ENCODE measurements at places on chromosomes 13 and 19. TPM values are rescaled to one million over a fixed set of nuclear protein-coding genes. Genes with fewer than 3 reads are reported as not detected.

ZNF285 gene
- total RNA-seq: 0.84 TPM

LRRC63 gene
- total RNA-seq: not detected

GIPR gene
- total RNA-seq: 0.45 TPM

ZNF28 gene
- total RNA-seq: 11.9 TPM

DNA sequence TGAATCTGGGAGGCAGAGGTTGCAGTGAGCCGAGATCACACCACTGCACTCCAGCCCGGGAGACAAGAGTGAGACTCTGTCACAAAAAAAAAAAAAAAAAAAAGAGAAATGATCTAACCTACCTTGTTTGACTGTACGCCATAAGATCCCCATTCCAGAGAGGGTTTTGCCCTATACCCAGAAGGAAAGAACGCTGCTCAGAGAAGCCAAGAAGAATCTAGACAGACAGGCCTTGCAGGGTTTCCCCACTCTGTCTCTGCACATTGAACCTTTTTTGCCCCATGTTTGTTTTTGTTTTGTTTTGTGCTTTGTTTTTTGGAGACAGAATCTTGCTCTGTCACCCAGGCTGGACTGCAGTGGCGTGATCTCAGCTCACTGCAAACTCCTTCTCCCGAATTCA lies 7.4 kb upstream of the MAP1S start:
- no peaks in the 10 kb centered on the region for H3K27me3 ChIP-seq
- H3K4me3 ChIP-seq: no peak overlapping the region
- H3K27ac ChIP-seq: no peak overlapping the region
- H3K4me1 ChIP-seq: no peaks in the 10 kb centered on the region

- no peak for DNase-seq
- H3K36me3 ChIP-seq: no peaks in the 10 kb centered on the region
- H3K4me3 ChIP-seq: no peak overlapping the region
- no peaks in the 10 kb centered on the region for H3K4me1 ChIP-seq
- H3K27me3 ChIP-seq: no peaks in the 10 kb centered on the region
- no peak overlapping the region for H3K27ac ChIP-seq
Measured at GRCh38 chr19:27974082-27974513, 1238.9 kb downstream of the UQCRFS1 start.

GRCh38 chr19:10836479-10837330 lies 693 bp upstream of the TMED1 start:
- no peaks in the 10 kb centered on the region for H3K4me1 ChIP-seq
- H3K27me3 ChIP-seq: no peaks in the 10 kb centered on the region
- peak; percentile 92 for DNase-seq
- H3K36me3 ChIP-seq: no peaks in the 10 kb centered on the region
- H3K4me3 ChIP-seq: no peak overlapping the region
- peak overlapping the region; percentile 18 for H3K27ac ChIP-seq

- DNase-seq: no peak
- H3K27ac ChIP-seq: peak overlapping the region; percentile 84
- no peaks in the 10 kb centered on the region for H3K4me1 ChIP-seq
Measured at GRCh38 chr19:47107953-47108746, 5.4 kb downstream of the ZC3H4 start.

DNA sequence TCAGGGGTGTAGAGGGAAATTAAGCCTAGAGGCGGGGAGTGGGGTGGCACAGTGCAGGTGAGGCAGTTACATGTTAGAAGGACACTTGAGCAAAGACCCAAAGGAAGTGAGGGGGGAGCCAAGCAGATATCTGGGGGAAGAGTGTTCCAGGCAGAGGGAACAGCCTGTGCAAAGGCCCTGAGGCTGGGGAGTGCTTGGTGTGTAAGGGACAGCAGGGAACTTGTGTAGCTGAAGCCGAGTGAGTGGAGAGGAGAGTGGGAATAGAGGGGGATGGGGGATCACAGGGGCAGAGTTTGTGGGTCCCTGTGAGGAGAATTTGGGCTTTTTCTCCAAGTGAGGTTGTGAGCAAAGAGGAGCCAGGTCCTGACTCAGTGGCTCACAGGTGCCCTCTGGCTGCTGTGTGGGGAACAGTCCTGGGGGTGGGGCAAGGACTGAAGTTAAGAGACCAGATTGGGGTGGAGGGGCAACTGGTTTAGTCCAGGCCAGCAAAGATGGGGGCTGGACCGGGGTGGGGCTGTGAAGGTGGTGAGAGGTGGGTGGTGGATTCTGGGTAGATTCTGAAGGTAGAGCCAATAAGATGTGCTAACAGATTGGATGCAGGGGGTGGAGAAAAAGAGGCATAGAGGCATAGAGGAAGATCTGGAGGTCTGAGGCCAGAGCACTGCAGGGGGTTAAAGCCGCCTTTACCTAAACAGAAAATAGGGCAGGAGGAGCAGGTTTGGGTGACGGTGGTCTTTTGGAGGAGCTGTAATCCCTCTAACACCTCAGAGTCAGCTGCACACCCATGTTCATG lies 75.3 kb downstream of the CACNA1A start:
- DNase-seq: peak; percentile 78
- H3K36me3 ChIP-seq: no peaks in the 10 kb centered on the region
- no peaks in the 10 kb centered on the region for H3K4me1 ChIP-seq

GRCh38 chr19:55986487-55986886 lies at the start of gene NLRP5:
Gene NLRP5 (plus strand): TSS chr19:55986775.
- H3K27me3 ChIP-seq: no peaks in the 10 kb centered on the region
- H3K4me3 ChIP-seq: no peak within 1 kb of the TSS

DNA sequence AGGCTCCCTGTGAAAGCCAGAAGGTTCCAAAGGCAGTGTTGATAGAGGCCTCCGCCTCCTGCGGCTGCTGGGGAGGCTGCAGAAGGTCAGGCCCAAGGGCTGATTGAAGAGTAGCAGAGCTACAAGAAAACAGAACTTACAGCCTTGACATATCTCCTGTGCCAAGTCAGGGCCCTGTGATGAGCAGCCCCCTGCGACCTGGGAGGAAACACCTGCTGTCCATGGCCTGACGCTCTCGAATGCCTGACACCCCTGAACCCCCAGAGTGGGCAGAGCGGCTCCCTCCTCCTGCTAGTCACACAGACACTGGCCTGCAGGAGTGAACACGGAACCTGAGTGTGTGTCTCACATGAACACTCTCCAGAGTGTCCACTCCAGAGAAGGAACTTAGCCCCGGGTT lies 38.2 kb upstream of the TUBGCP3 start:
- no peak overlapping the region for H3K27ac ChIP-seq
- H3K27me3 ChIP-seq: no peaks in the 10 kb centered on the region
- no peak overlapping the region for H3K4me3 ChIP-seq
- H3K36me3 ChIP-seq: no peaks in the 10 kb centered on the region

DNA sequence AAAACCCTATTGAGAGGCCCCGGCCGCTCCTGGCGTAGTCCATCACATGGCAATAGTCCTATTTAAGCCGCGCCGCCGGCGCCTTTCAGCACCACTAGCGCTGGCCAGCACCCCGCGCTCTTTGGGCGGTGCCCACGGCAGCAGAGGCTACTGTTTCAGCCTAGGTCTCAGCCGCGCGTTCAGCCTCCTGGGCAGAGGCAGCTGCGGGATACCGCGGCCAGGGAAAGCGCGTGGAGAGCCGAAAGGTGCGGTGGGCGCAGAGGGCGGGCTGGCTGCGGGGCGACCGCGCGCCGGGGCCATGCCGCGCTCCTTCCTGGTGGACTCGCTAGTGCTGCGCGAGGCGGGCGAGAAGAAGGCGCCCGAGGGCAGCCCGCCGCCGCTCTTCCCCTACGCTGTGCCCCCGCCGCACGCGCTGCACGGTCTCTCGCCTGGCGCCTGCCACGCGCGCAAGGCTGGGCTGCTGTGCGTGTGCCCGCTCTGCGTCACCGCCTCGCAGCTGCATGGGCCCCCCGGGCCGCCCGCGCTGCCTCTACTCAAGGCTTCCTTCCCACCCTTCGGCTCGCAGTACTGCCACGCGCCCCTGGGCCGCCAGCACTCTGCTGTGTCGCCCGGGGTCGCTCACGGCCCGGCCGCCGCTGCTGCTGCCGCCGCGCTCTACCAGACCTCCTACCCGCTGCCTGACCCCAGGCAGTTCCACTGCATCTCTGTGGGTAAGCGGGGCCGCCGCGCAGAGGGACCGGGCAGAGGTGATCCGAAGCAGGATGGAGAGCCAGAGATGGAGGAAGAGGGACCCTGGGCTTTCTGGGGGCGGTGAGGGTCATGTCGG lies at the start of gene GSX1:
TSS of gene GSX1 (plus strand) at position 91 of the 826 bp plus-strand sequence. CDS start at position 299, 208 bp downstream.
- no peak within 1 kb of the TSS for H3K27ac ChIP-seq
- no peak within 1 kb of the TSS for H3K4me3 ChIP-seq
- H3K27me3 ChIP-seq: no peaks in the 10 kb centered on the region
- H3K4me1 ChIP-seq: no peaks in the 10 kb centered on the region
- no peaks in the 10 kb centered on the region for H3K36me3 ChIP-seq

- DNase-seq: no peak
- no peak overlapping the region for H3K4me3 ChIP-seq
- H3K4me1 ChIP-seq: no peaks in the 10 kb centered on the region
- H3K27ac ChIP-seq: no peak overlapping the region
- H3K27me3 ChIP-seq: no peaks in the 10 kb centered on the region
Measured at GRCh38 chr13:112735791-112736190, 46.0 kb downstream of the ATP11A start.

Data from aorta (tissue), 5 donors.